ENCODE measurements at places on chromosomes 7 and 10. TPM values are rescaled to one million over a fixed set of nuclear protein-coding genes. Genes with fewer than 3 reads are reported as not detected.
A peak's percentile ranks its signal among the peaks of the same experiment; 100 is the strongest.

Gene ZNF804B
- total RNA-seq, result not detected

Gene BUD31
- total RNA-seq, result 78.3 TPM

Gene ITGA8
- total RNA-seq, result 23.8 TPM

Gene CLEC2L
- total RNA-seq, result not detected

Gene VPS37D
- total RNA-seq, result 3.7 TPM

Gene TAF5
- 3.1 TPM for total RNA-seq

Gene PSPH
- 16.0 TPM for total RNA-seq

DNA sequence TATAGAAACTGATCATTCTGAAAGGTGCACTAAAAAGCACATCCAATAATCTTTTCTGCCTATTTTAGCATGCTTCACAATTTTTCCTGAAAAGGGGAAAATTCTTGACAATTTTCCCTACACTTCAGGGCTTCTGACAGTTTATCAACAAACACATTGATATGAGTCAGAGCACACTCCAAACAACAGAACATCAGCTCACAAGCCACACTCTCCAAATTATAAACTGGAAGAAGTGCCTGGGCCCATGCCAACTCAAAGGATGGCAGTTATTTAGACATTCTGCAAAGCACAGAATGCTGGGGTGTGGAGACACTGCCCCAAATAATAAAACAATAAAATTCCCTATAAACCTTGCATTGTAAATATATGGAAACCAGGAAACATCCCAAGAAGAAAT, 90.8 kb downstream of the ELAPOR2 start:
- H3K36me3 ChIP-seq, result no peaks in the 10 kb centered on the region
- H3K27ac ChIP-seq, result no peak overlapping the region
- H3K4me1 ChIP-seq, result no peaks in the 10 kb centered on the region
- no peak for DNase-seq
- no peaks in the 10 kb centered on the region for H3K27me3 ChIP-seq

- no peak overlapping the region for H3K27ac ChIP-seq
- H3K36me3 ChIP-seq, result no peaks in the 10 kb centered on the region
- H3K4me1 ChIP-seq, result no peaks in the 10 kb centered on the region
- no peaks in the 10 kb centered on the region for H3K27me3 ChIP-seq
These were observed 429.2 kb downstream of the SDK1 start for GRCh38 chr7:3730276-3730675.

- no peak for DNase-seq
- H3K4me3 ChIP-seq, result no peak overlapping the region
- no peaks in the 10 kb centered on the region for H3K4me1 ChIP-seq
- H3K27me3 ChIP-seq, result no peaks in the 10 kb centered on the region
- H3K36me3 ChIP-seq, result no peaks in the 10 kb centered on the region
- H3K27ac ChIP-seq, result no peak overlapping the region
These were observed 1034.5 kb upstream of the PHF14 start for GRCh38 chr7:9939176-9939575.

DNA sequence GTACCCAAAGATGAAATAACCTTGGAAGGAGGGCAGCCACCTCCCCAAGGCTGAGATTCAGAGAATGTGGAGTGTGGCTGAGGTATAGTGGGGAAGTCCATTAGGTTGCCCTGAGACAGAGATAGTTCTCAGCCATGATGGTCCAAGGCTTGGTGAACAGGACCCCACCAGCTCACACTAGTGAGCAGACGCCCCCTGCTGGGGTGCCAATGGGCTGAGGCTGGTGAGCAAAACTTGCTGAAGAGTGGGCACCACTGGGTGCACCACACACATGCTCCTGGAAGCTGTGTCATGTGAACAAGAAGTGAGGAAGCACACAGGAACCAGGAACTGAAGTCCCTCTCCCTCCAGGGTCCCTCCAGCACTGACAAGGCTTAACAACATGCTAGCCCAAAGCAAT, 8.9 kb downstream of the FBXL13 start:
- DNase-seq, result no peak
- H3K27me3 ChIP-seq, result no peaks in the 10 kb centered on the region
- H3K4me3 ChIP-seq, result no peak overlapping the region
- no peak overlapping the region for H3K27ac ChIP-seq

GRCh38 chr10:32953277-32953927, 4.6 kb downstream of the ITGB1 start:
- DNase-seq, result no peak
- peaks cover 57% of the 10 kb centered on the region for H3K4me1 ChIP-seq
- H3K4me3 ChIP-seq, result no peak overlapping the region
- no peaks in the 10 kb centered on the region for H3K27me3 ChIP-seq
- H3K36me3 ChIP-seq, result no peaks in the 10 kb centered on the region

- no peaks in the 10 kb centered on the region for H3K36me3 ChIP-seq
- H3K27me3 ChIP-seq, result no peaks in the 10 kb centered on the region
- H3K27ac ChIP-seq, result peak overlapping the region; percentile 50
- H3K4me3 ChIP-seq, result no peak overlapping the region
These were observed 231.4 kb downstream of the DNAJB6 start for GRCh38 chr7:157568106-157568769.

GRCh38 chr7:79361214-79361613, 92.3 kb downstream of the MAGI2 start:
- DNase-seq, result no peak
- no peaks in the 10 kb centered on the region for H3K4me1 ChIP-seq

- no peaks in the 10 kb centered on the region for H3K27me3 ChIP-seq
- H3K27ac ChIP-seq, result no peak overlapping the region
- H3K36me3 ChIP-seq, result no peaks in the 10 kb centered on the region
- peak; percentile 7 for DNase-seq
- H3K4me3 ChIP-seq, result peak overlapping the region; percentile 47
These were observed 474 bp downstream of the ORC5 start for GRCh38 chr7:104207348-104207730.

- H3K36me3 ChIP-seq, result no peaks in the 10 kb centered on the region
- H3K4me3 ChIP-seq, result no peak overlapping the region
- no peaks in the 10 kb centered on the region for H3K4me1 ChIP-seq
- no peaks in the 10 kb centered on the region for H3K27me3 ChIP-seq
- no peak overlapping the region for H3K27ac ChIP-seq
These were observed 93.7 kb downstream of the WDFY4 start for GRCh38 chr10:48778193-48778857.

- H3K4me1 ChIP-seq, result no peaks in the 10 kb centered on the region
- no peak overlapping the region for H3K4me3 ChIP-seq
- H3K36me3 ChIP-seq, result peaks cover 41% of the 10 kb centered on the region
- DNase-seq, result no peak
These were observed 34.9 kb upstream of the TLL2 start for GRCh38 chr10:96548589-96548988.

DNA sequence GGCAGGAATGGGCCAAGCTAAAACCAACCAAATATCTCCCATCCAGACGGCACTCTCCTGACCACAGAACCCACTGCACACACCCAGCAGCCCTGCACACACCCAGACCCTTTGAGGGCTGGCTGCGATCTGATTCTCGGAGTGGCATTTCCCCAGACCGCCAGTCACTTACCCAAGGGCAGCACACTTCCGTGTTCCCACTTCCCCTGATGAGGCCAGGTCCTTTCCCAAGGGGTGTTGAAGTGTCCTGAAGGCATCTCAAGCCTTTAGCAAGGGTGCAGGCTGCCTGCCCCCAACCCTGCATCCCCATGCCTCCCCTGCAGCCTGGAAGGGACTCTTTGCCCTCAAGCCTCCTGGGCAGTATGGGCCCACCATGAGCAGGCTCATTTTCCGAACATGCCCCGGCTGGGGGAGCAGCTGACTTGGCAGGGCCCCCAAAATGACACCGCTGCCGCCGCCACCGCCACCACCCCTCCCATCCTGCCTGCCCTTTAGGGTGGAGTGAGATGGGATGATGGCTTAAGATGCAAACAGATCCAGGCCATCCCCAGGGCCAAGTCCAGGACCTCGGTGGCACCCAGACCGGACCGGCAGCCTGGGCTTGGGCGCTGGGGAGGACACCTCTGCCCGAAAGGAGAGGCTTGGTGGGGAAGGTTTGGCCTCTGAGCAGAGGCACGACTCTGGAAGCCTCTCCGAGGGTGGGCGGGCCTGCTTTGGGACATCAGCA, 159.8 kb downstream of the NRF1 start:
- no peak for DNase-seq
- H3K27me3 ChIP-seq, result no peaks in the 10 kb centered on the region
- no peaks in the 10 kb centered on the region for H3K36me3 ChIP-seq
- H3K27ac ChIP-seq, result no peak overlapping the region

DNA sequence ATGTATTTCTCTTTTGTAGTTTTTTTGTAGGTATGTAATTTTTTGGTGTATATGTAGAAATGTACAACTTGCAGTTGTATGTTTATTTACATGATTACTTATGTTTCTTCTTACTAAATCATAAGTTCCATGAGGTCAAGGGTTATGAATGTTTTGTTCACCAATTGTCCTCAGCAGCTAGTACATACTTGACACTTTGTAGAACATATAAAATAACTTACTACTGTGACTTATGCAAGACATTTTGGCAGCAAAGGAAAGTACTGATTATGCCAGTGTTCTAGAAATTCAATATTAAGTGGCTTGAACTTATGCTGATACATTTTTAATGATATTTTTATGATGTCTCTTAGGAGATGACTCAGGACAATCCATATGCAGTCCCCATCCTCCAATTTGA, 209.6 kb downstream of the DKK1 start:
- no peaks in the 10 kb centered on the region for H3K36me3 ChIP-seq
- no peak for DNase-seq
- no peak overlapping the region for H3K27ac ChIP-seq
- no peak overlapping the region for H3K4me3 ChIP-seq

GRCh38 chr10:67521546-67521945, 174.4 kb downstream of the CTNNA3 start:
- no peak overlapping the region for H3K4me3 ChIP-seq
- no peak overlapping the region for H3K27ac ChIP-seq
- no peaks in the 10 kb centered on the region for H3K4me1 ChIP-seq
- no peak for DNase-seq

DNA sequence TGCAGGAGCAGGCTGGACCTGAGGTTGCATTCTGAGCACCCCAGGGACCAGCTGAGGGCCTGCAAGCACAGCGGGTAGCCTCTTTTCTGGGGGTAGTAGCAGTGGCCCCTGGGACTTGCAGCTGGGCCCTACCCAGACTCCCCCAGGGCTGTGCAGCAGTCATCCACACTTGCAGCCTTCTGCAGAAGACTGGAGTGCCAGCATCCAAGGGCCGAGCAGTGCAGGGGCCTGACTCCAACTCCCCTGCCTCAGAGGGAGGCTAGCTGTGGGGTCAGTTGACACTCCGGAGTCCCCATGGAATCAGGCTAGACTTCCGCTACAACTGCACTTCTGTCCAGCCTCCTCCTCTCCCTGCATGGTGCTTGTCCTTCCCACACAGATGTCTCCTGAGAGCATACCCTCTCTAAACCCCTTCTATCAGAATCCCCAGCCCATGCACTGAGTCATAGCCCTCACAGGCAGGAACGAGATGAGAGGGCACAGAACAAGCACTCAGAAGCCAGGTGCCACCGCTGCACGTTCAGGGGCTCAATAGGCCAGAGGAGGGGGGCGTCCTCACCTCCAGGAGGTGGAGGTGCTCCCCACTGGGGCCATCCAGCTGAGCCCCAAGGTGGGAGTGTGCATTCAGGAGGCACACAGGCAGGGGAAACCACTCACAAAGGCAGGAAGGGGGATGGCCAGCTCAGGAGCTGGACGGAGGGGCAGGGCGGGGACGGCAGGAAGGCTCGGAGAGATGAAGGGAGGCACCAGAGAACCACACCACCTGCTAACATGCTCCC, 7.5 kb downstream of the RASGEF1A start:
- H3K4me3 ChIP-seq, result no peak overlapping the region
- H3K4me1 ChIP-seq, result no peaks in the 10 kb centered on the region
- H3K36me3 ChIP-seq, result no peaks in the 10 kb centered on the region
- DNase-seq, result no peak
- H3K27me3 ChIP-seq, result no peaks in the 10 kb centered on the region

GRCh38 chr7:11469028-11469745, 362.8 kb downstream of the THSD7A start:
- no peak for DNase-seq
- no peaks in the 10 kb centered on the region for H3K36me3 ChIP-seq
- no peaks in the 10 kb centered on the region for H3K27me3 ChIP-seq
- no peak overlapping the region for H3K27ac ChIP-seq

- DNase-seq, result no peak
- no peaks in the 10 kb centered on the region for H3K27me3 ChIP-seq
- no peak overlapping the region for H3K27ac ChIP-seq
- H3K4me3 ChIP-seq, result no peak overlapping the region
- H3K4me1 ChIP-seq, result peaks cover 2% of the 10 kb centered on the region
These were observed 11.8 kb downstream of the AGK start for GRCh38 chr7:141562972-141563371.

DNA sequence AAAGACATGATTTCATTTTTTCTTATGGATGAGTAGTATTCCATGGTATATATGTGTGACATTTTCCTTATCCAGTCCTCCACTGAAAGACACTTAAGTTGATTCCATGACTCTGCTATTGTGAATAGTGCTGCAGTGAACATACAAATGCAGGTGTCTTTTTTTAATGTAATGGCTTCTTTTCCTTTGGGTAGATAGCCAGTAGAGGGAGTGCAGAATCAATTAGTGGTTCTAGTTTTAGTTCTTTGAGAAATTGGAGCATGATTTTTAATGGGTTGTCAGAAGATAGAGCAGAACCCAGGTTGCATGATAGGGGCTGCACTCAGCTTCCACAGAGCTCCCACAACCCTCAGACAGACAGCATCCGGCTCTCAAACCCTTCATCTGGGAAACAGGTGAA, 152.9 kb upstream of the PLXDC2 start:
- no peak for DNase-seq
- no peaks in the 10 kb centered on the region for H3K27me3 ChIP-seq
- no peaks in the 10 kb centered on the region for H3K4me1 ChIP-seq
- no peak overlapping the region for H3K4me3 ChIP-seq
- H3K27ac ChIP-seq, result no peak overlapping the region

GRCh38 chr10:101287997-101288635, 58.9 kb upstream of the LBX1 start:
- H3K27ac ChIP-seq, result no peak overlapping the region
- H3K27me3 ChIP-seq, result peaks cover 37% of the 10 kb centered on the region
- H3K36me3 ChIP-seq, result no peaks in the 10 kb centered on the region
- peaks cover 12% of the 10 kb centered on the region for H3K4me1 ChIP-seq

- no peak overlapping the region for H3K4me3 ChIP-seq
- no peaks in the 10 kb centered on the region for H3K36me3 ChIP-seq
- H3K27ac ChIP-seq, result peak overlapping the region; percentile 17
- no peaks in the 10 kb centered on the region for H3K27me3 ChIP-seq
These were observed 10.7 kb downstream of the HIP1 start for GRCh38 chr7:75727881-75728593.

DNA sequence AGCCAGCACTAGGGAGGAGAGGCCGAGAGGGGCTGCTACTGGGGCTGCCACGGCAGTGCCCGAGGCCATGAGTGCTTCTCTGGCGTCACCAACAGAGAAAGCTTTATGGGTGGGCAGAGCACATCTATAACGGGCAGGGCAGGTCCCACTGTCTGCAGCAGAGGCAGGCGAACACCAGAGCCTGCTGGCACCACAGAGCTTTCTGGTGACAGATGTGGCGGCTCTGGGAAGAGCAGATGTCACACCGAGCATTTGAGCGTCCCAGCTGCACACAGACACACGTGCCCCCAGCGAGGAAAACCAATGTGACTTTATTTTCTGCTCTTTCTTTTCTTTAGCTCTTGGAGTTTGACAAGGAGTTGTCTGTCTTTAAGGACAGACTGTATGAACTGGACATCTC, 20.5 kb downstream of the NKX6-2 start:
- no peak overlapping the region for H3K27ac ChIP-seq
- DNase-seq, result no peak
- no peak overlapping the region for H3K4me3 ChIP-seq
- no peaks in the 10 kb centered on the region for H3K27me3 ChIP-seq
- H3K36me3 ChIP-seq, result no peaks in the 10 kb centered on the region
- H3K4me1 ChIP-seq, result no peaks in the 10 kb centered on the region
